ENCODE measurements at places on chromosomes 4 and X. TPM values are rescaled to one million over a fixed set of nuclear protein-coding genes. Genes with fewer than 3 reads are reported as not detected.

GRCh38 chr4:98536631-98537030 is 121.8 kb downstream of the TSPAN5 start:
- DNase-seq = no peak

GRCh38 chr4:155964016-155964891 is 10.6 kb upstream of the CTSO start:
- no peak for DNase-seq

- no peak for DNase-seq
Measured at GRCh38 chr4:90855111-90855510, 727.9 kb downstream of the CCSER1 start.

DNA sequence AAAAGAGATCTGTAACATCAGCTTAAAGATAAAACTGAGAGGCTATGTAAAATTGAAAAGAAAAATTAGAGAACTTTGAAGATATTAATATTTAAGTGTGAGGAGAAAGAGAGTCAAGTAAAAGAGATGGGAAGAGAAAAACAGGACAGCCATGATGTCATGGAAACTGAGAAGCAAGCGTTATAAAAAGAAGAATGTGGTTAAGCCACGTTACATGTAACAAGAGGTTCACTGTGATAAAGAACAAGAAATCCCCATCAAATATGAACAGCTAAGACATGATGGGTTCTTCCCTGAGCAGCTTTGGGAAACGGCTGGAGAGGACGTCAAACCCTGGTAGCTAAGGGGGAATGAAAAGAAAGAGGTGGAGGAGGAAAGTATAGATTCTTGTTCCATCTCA is 1269.3 kb upstream of the TENM3 start:
- DNase-seq = no peak

NR3C2 gene
- 1.9 TPM for total RNA-seq

PCDH19 gene
- total RNA-seq = 0.64 TPM

COX7B gene
- total RNA-seq = 763 TPM

KIAA1210 gene
- total RNA-seq = 0.04 TPM

- peak; percentile 55 for DNase-seq
Measured at GRCh38 chrX:51614353-51615012, 4.2 kb downstream of the CENPVL3 start.

DNA sequence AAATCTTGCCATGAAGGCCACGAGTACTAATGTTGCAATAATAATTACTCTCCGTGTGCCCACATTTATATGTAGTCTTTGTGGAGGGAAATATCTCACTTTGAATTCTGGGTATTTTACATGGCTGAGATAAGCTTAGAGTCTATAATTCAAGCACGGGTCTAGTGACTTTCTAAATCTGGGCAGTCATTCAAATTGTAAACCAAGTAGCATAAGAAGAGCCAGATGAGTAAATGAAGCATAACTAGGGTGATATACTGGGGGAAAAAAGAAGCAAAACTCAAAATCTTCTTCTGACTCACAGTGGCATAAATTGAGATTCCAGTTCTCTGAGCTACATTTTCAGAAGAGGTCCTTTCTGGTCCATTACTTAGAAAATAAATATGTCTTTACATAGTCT is 53.0 kb downstream of the MAPK10 start:
- no peak for DNase-seq

COPS4 gene
- total RNA-seq = 99.9 TPM

GRCh38 chr4:74112399-74113105 is 13.6 kb upstream of the CXCL2 start:
- DNase-seq = no peak

- DNase-seq = no peak
Measured at GRCh38 chrX:76977452-76977851, 469.7 kb upstream of the FGF16 start.

TMEM255A gene
- 4.0 TPM for total RNA-seq

GRCh38 chr4:56371426-56372220 is 15.7 kb downstream of the AASDH start:
- DNase-seq = no peak

ASB5 gene
- total RNA-seq = 0.37 TPM

DNA sequence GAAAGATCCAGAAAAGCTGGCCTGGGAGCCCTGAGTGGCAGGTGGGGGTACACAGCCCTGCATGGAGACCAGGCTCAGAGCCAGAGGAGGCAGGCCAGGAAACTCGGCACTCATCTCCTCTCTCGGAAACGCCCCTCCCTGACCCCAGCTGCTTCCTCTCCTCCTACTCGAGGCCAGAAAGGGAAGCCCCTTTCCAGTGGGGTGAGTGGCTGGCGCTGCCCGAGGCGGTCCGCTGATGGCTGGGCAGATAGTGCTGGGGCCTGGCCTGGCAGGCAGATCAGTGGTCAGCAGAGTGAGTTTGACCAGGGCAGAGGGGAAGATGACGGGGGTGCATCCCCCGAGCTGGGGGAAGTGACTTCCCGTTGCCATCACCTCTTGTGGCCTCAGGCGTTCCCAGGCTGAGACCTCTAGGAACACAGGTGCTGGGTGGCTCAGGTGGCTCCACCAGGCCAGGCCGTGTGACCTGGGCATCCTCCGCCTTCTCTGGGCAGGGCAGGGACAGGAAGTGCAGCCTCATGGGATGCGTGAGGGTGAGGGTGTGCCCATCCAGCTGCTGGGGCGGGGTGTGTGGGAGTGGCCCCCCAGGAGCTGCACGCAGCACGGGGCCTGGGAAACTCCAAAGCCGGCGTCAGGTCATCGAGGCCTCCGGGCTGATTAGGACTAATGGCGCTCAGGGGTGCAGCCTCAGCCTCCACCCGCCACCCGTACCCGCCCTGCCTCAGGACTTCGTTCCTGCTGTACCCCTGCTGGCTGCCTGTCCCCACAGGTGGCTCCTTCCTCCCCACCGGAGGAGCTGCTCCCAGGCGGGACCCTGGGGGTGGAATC is 5.7 kb downstream of the SH3BP2 start:
- DNase-seq = no peak

UGT2B17 gene
- not detected for total RNA-seq

- no peak for DNase-seq
Measured at GRCh38 chr4:51835855-51836254, 7.1 kb upstream of the DCUN1D4 start.

CT45A2 gene
- total RNA-seq = not detected

BTK gene
- total RNA-seq = not detected

KLHL34 gene
- total RNA-seq = not detected

DNA sequence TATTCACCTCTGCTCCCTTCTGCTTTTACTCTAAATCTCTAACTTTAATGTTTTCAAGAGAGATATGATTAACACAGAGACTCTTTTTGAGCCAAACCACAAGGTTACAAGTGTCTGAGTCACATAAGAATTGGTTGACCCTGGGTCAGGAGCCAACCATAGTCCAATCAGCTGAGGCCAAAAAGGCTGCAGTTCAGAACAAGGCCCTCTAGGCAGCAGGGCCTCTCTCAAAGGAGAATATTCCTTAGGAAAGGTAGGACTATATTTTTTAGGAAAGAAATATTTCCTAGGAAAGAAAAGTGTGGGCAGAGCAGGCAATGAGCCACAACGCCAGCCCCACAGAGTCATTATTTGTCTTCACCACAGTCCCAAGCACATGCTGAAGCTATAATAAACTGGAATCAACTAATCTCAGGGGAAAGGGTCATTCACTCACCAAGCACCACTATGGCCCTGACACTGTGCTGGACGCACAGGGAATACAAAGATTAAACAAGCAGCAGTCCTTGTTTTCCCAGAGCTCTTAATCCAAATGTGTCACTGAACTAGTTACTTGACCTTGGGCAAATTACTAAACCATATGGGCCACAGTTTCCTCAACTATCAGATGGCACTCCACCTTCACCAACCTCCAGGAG is 2.2 kb downstream of the ATP8A1 start:
- DNase-seq = peak; percentile 84

GRCh38 chr4:114364857-114365256 is 233.8 kb upstream of the UGT8 start:
- peak; percentile 11 for DNase-seq

DNA sequence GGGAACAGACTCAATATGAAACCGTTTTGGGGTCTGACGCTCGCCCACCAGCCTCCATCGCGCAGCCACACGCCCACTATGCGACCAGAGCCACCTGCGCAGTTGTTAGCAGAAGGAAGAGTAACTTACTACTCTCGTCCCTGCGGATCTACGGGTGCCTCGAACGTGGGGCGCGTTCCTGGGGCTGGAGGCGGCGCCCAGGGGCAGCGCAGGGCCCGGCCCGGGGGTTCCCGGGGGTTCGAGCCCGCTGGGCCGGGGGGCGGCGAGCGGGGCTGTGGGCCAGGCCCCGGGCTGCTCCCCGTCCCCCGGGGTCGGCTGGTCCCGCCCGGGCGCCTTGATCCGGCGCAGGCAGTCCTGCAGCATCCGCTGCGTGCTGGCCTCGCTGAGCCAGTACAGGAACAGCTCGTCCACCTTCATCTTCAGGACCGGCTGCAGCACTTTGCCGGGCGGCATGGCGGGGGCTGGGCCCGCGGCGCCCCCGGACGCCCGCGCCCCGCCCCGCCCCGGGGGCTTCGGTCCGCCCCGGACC is 404 bp downstream of the PPP2R3B start:
- DNase-seq = no peak

- no peak for DNase-seq
Measured at GRCh38 chr4:127149086-127149485, 483.7 kb upstream of the INTU start.

DNA sequence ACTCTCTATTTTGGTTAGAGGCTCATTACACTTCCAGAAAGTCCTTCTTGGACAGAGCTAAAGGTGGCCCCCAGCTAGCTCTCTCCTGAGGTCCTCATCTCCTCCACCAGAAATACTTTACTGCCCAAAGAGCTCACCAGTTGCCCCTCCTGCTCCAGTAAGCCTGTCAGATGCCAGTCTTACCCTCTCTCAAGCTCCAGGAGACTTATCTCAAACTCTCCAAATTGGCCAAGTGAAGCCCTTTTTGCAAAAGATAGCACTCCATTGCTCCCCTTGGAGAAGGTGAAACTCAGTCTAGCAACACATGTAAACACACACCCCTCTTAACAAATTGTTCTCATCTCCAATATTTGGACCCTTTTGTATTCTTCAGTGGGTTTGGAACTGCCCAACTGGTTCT is 128.5 kb downstream of the ZNF330 start:
- no peak for DNase-seq

DNA sequence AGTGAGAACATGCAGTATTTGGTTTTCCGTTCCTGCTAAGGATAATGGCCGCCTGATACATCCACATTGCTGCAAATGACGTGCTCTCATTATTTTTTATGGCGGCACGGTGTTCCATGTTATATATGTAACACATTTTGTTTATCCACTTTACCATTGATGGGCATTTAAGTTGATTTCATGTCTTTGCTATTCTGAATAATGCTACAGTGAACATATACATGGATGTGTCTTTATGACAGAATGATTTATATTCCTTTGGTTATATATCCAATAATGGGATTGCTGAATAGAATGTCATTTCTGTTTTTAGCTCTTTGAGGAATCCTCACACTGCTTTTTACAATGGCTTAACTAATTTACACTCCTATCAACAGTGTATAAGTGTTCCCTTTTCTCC is 1223.2 kb downstream of the RAPGEF2 start:
- no peak for DNase-seq
